ENCODE measurements at places on chromosomes 6 and 20.

- no peak for DNase-seq
Observed at GRCh38 chr6:99019381-99019780, 71.6 kb upstream of the FBXL4 start.

- no peak for DNase-seq
Observed at GRCh38 chr20:63026582-63027165, 19.9 kb upstream of the BHLHE23 start.

GRCh38 chr6:107061125-107062020, 33.4 kb downstream of the MTRES1 start:
- DNase-seq: no peak

GRCh38 chr6:113160306-113161017, 696.7 kb upstream of the MARCKS start:
- no peak for DNase-seq

DNA sequence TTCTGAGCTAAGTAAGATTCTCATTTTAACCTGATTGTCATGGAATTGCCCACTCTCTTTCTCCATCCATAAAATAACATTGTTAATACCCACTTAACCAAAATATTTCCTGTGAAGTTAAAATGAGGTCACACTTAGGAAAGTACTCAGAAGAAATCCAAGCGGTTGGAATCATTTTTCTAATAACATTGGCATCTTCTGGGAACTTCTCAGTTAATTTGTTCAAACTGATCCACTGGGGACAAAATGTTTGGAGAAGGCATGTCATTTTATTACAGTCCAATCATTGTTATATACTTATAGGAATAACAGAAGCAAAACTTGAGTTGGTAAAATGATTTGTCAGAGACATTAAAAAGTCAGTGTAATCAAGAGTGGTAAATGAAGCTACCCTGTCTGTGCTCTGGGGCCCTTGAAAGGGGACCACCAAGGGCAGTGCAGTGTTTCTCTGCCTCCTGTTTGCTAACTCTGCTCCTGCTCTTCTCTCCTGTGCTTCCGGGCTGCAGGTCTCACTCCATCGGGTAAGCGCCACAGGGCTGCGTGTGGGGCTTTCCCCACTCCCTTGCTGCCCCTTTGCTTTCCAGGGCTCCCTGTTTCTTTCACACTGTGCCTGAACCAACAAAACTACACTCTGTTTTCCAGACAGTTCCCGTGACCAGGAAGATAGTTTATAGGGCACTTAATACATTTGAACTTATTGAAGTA, 50.1 kb downstream of the HDDC2 start:
- no peak for DNase-seq

DNA sequence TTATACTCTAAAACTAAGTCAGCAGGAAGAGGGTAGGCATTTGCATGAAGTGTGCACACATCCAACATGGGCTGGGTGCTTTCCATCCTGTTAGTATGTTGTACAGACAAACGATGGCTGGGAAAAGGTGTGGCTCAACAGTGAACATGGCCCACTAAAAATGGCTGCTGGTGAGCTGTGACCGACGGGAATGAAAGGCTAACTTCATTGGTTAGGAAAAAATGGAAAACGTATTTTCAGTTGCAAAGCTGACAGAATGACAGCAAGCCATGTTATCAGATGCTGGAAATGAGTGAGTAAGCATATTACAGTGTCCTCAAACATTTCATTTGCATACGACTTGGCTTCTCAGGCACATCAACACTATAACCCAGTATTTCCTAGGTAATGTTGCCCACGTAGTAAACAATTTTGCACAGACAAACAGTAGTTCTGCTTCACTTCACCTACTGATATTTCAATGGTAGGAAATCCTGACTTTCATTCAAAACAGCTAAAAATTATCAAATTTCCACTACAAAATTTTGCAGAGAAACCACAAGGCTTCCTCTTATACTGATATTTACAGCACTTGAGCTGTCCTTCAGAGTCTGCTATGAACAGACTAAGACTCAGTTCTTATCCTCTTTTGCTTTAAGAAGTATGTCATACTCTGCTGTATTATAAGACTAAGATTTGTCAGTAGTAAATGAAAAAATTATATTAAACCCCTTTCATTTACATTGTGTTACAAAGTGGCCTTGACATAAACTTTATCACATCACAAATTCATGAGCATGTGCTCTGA, 98.9 kb downstream of the IRF4 start:
- DNase-seq: no peak

- no peak for DNase-seq
Observed at GRCh38 chr20:888057-888456, 28.1 kb downstream of the ANGPT4 start.

- no peak for DNase-seq
Observed at GRCh38 chr6:34657307-34657978, 39.1 kb downstream of the ILRUN start.
